ENCODE measurements at places on chromosomes 16 and 17.
A peak's percentile ranks its signal among the peaks of the same experiment; 100 is the strongest.

DNA sequence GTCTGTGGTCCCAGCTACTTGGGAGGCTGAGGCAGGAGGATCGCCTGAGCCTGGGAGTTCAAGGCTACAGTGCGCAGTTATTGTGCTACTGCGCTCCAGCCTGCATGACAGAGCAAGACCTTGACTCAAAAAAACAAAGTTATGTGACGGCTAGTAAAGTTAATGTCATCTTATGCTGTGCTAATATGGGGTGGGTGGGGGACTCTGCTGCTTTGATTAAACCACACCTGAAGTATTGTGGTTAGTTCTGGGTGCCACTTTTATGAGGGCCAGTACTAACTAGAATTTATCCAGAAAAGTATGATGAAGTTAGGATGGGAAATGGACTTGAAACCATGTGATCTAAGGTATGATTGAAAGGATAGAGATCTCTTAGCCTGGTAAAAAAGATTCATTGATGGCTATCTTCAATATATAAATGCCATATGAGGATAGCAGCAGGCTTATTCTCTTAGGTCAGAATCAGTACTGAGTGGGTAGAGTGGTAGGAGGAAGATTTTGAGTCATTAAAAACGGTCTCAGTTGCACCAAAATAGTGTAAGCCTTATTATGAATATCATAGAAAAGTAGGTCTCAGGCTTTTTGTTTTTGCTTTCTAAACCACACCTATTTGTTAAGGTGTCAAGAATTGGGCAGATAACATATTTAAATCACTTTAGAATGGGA is 5.6 kb downstream of the WSB1 start:
- DNase-seq: no peak

GRCh38 chr16:8982816-8983215 is 19.1 kb upstream of the USP7 start:
- DNase-seq: no peak

DNA sequence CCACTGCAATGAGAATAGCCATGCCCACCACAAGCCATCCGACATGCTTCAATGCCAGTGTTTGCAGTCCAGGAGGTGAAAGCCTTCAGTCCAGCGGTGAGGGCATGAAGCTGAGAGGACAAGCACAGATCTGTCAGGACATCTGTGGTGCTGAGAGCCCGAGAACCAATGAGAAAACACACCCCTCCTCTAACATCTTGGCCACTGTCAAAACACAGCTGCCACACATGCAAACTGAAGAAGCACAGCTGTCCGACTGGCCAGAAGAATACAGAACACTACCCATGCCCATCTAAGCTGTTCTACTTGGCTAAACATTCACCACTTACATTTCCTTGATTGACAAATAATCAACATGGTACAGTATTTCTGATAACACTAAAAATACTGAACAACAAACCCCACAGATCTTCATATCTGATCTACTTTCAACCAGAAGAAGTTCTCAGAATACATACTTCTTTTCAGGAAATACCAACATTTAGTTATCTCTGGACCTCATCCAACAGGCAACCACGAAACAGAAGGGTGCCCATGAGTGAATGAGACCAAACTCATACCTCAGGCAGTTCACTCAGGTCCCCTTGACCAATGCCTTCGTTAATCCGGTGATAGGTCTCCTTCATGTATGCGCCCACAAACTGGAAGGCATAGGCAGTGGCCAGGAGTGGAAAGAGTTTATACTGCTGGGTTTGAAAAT is 10.2 kb upstream of the FBF1 start:
- DNase-seq: no peak

GRCh38 chr16:51161440-51162195 is 10.5 kb upstream of the SALL1 start:
- peak; percentile 55 for DNase-seq

GRCh38 chr17:21228111-21228510 is 14.2 kb upstream of the TMEM11 start:
- no peak for DNase-seq
